Trophoblast cell (in vitro differentiated cells and primary cell): ENCODE measurements at places on chromosomes 2 and 18.
A peak's percentile ranks its signal among the peaks of the same experiment; 100 is the strongest.

GRCh38 chr2:109285244-109285651, 156.2 kb downstream of the SH3RF3 start:
- H3K36me3 ChIP-seq, result no peaks in the 10 kb centered on the region
- no peak overlapping the region for H3K4me3 ChIP-seq
- no peaks in the 10 kb centered on the region for H3K27me3 ChIP-seq

DNA sequence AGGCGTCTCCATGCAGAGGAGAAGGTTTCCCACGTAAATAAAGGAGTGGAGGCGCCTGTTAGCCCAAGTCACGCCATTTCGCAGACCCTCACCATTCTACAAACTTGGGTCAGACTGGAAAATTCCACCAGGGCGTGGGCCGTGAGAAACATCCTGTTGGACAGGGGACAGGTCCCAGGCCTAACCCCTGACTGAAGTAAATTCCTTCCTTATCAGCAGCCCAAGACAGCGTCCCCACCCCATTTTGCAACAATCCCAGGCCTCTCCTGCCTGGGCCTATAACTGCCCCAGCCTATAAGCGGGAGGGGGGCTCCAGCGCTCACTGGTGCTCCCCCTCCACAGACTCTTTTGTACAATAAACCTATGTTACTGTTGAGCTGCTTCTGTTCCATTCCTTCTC, 57.3 kb upstream of the CBLN2 start:
- DNase-seq, result no peak
- H3K27ac ChIP-seq, result peak overlapping the region; percentile 52
- H3K36me3 ChIP-seq, result no peaks in the 10 kb centered on the region
- no peak overlapping the region for H3K4me3 ChIP-seq
- H3K27me3 ChIP-seq, result no peaks in the 10 kb centered on the region
- H3K4me1 ChIP-seq, result peaks cover 10% of the 10 kb centered on the region

DNA sequence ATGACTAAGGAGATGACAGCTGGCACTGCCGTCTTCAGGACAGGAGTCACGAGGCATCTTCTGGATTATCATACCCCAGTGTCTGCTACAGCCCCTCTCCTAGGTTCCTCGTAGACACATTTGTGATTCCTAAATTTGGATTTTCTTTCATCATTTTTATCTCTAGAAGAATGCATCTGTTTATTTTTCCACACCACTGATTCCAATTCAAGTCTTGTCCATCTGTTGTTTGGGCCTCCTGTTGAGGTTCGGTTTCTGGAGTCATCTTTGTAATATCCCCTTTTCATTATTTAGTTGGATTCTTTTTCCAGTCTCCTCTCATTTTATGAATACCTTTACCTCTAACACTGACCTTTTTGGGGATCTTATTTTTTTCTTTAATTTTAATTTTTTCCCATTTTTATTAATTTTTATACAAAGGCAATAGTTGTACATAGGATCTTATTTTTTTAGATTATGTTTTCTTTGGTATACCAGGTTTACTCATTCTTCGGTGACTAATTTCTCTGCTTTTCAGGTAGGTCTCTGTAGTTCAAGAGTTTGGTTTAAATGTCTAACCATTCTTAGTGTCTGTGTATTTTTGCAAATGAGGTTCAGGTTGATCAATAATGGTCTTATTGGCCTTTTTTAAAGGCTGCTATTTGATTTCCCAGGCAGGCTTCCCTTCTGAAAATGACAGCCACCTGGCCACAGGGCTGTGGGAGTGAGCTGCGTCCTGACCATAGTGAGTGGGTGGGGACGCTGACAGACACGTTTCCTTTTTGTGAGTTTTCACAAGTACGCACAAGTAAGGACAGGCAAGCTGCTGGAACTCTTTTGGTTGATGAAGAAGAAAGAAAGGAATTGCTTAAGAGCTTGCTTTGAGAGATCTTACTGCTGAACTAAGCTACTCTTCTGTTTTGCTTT, 34.5 kb downstream of the FARP2 start:
- no peaks in the 10 kb centered on the region for H3K36me3 ChIP-seq
- no peak overlapping the region for H3K27ac ChIP-seq
- H3K27me3 ChIP-seq, result no peaks in the 10 kb centered on the region
- no peak overlapping the region for H3K4me3 ChIP-seq
- no peak for DNase-seq

- no peaks in the 10 kb centered on the region for H3K27me3 ChIP-seq
- no peaks in the 10 kb centered on the region for H3K4me1 ChIP-seq
- no peaks in the 10 kb centered on the region for H3K36me3 ChIP-seq
- no peak overlapping the region for H3K4me3 ChIP-seq
- H3K27ac ChIP-seq, result no peak overlapping the region
- DNase-seq, result no peak
Observed at GRCh38 chr2:150695451-150696135, 208.1 kb upstream of the RND3 start.

GRCh38 chr2:24830786-24831185, 37.6 kb downstream of the CENPO start:
- no peak overlapping the region for H3K27ac ChIP-seq
- no peak overlapping the region for H3K4me3 ChIP-seq

DNA sequence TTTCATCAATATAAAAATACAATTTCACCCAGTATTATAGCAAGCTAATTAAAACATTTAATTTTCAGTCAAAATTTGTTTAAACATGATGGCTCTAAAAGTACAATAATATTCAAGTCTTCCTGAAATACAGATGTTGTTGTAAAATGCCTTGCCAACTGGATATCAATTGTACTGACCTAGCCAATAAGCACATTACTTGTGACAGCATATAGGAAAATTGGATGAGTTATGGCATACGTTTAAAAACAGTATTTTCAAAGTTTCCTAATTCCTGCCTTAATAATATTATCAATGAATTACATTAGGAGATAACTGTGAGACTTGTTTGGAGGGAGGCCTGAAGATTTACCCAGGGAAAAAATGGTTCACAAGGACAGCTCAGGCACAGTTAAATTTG, 336.9 kb upstream of the CDH20 start:
- no peak overlapping the region for H3K4me3 ChIP-seq
- H3K27me3 ChIP-seq, result no peaks in the 10 kb centered on the region
- DNase-seq, result no peak
- no peak overlapping the region for H3K27ac ChIP-seq

DNA sequence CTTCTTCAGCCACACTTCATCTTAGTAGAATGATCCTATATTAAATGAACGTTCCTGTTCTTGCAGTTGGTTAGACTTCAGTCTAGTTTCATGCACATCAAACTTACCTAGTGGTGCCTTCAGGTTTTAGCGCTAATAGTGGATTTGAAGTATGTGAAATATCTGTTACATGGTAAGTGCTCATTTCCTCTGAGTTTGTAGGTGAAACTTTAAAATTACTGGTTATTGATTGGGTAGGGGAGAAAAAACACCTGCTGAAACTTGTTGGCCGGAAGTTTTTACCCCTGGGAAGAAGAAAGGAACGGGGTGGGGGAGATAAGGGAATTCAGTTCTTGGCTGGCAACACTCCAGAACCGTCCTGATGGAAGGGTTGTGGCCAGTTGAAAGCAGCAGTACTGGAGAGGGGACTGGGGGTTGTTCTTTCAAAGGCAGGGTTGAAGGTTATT, 112.8 kb downstream of the SPTBN1 start:
- no peak overlapping the region for H3K27ac ChIP-seq
- no peak overlapping the region for H3K4me3 ChIP-seq
